ENCODE measurements at places on chromosomes 16 and 17.

DNA sequence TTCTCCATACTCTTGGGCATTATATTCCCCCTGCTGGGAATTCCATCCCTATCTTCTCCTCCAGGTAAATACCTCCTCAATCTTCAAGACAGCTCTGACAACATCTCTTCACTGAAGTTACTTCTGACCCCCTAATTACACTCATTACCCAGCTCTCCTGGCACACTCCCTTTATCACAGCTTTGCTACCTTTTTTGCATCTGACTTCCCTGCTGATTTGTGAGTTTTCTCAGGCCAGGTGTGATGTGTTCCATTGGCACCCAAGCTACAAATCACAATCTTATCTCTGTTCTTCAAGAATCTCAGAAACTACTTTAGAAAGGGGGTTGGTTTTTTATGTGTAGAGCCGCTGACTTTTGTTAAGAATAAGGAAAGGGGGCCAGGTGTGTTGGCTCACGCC is 14.0 kb downstream of the CLEC19A start:
- no peak for DNase-seq

DNA sequence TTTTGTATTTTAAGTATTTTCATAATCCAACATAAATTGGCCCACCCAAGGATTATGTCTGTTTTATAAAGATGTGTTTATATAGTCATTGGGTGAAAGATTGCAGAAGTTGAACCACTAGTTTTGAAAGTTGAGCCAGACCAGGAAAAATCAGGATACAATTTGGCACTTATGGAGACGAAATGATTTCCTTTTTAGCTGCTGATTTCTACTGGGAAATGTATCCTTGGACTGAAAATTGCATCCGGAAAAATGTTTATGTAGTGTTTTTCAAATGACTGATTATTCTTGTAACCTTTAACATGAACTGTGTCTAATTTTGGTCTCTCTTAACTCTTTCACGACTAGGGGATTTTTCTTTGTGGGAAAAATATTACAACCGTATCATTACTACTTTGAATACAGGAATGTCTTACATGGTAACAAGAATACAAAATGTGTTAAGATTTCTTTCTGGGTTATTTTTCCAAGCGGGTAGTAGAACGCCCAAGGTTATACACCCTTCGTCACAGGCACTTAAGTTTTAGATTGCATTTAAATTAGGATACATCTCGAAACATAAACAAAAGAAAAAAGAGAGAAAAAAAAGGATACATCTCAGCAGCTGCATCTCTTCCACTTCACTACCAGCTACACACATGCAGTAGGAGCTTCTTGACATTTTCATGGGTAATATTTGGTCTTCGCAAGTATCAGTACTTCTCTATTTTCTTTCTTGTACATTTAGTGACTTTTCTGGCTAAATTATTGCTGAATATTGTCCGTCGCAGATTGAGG is 273.0 kb upstream of the TBX2 start:
- no peak for DNase-seq

GRCh38 chr16:86383488-86384262 is 126.7 kb upstream of the FOXF1 start:
- DNase-seq, result no peak

DNA sequence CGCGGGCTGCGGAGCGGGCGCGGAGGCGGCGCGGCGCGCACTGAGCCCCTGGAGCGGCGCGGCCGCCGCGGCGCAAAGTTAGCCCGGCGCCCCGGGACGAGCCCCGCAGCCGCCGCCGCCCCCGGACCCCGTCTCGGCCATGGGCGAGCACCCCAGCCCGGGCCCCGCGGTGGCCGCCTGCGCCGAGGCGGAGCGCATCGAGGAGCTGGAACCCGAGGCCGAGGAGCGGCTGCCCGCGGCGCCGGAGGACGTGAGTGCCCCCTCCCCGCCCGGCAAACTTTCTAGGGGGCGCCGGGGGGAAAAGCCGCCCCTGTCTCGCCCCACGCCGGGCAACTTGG is 388 bp downstream of the RHBDL3 start:
- no peak for DNase-seq

GRCh38 chr16:87579691-87580090 is 22.6 kb upstream of the JPH3 start:
- no peak for DNase-seq

DNA sequence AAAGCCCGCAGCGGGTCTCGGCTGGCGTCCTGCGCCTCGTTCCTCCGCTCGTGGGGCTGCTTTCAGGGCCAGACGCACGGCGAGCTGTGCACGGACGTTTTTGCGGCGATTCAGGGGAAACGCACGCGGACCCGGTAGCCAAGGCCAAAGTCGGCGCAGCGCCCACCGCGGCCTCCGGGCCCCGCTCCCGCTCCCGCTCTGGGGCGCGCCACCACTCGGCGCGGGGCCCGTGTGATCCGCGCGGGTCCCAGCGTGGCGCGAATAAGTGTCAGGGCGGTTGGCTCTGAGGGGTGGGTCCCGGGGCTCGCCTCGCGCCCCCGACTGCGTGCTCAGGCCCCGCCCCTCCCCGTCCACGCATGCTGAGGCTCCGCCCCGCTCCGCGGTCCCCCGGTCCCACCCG is 694 bp upstream of the TBCD start:
- no peak for DNase-seq

GRCh38 chr16:66441586-66442375 is 14.7 kb downstream of the BEAN1 start:
- DNase-seq, result no peak

- DNase-seq, result no peak
Observed at GRCh38 chr17:66829883-66830282, 5.0 kb upstream of the CACNG5 start.

DNA sequence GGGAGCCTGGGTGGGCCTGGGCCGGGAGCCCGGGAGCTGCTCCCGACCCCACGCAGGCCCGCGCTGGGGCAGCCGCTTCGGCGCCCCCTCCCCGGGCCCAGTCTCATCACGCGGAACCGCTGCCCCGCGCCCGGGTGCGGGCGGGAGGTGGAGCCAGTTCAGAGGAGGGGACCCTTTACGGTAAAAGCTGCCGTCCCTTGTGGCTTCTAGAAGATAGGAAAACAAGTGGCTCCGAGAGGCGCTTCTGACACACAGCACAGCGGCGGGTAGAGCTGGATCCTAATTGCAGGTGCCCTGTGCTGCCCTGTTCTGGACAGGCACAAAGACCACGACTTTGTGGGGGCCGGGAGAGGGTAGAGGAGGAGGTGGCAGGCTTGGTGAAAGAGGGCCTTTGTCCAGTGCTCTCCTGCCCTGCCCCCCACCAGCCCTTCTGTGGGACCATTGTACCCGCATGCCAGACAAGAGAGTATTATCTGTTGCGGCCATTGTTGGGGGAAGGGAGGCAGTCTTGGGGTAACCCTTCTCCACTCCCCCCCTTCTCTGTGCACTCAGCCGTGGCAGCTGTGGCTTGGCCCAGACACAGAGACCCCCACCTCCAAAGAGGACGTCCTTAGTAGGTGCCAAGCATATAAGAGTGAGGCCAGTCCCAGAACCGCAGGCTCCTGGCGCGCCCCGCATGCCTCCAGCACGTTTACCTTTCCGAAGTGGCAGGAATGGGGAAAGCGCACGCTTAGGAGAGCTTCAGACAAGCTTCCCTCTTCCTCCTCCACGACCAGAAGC is 736 bp downstream of the CNP start:
- DNase-seq, result no peak

- no peak for DNase-seq
Observed at GRCh38 chr17:74305865-74306654, 20.0 kb upstream of the KIF19 start.

DNA sequence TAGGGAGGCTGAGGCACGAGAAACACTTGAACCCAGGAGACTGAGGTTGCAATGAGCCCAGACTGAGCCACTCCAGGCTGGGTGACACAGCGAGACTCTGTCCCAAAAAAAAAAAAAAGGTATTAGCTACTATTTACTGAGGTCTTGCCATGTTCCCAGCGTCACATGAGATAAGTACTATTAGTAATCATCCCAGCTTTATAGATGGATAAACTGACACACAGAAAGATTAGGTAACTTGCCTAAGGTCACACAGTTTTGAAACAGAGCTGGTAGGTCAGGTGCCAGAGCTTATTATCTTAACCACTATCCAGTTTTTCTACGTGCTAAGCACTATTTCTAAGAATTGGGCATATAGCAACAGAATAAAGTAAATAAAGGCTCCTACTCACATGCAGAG is 51.6 kb downstream of the TEX14 start:
- no peak for DNase-seq

GRCh38 chr17:20284022-20284421 is 183.3 kb downstream of the LGALS9B start:
- DNase-seq, result no peak

GRCh38 chr16:55655897-55656681 is at the start of gene SLC6A2:
Gene SLC6A2 (plus strand): TSS chr16:55655988. CDS start chr16:55656695, 707 bp downstream.
- DNase-seq, result peak; percentile 97

DNA sequence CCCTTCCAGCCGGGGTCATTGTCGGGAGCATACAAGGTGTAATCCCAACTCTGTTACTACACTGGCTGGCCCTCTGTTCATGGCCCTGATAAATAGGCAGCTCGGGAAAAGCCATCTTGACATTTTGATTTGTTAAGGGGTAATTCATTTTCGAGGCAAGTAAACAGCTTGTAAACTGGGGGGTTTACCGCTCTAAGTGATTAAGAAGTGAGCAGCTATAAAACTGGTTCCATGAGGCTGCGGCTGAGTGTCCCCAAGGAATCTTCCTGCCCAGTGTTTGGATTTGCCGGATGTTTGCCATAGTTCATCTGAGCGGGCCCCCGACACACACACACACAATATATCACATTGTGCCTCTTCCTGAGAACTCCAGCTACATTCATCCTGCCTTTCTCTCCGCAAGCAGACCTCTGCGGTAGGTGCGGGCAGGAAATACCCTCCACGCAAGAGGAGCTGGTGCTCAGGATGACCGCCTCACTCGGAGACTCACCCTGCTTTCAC is 92.2 kb downstream of the SOCS1 start:
- DNase-seq, result no peak

DNA sequence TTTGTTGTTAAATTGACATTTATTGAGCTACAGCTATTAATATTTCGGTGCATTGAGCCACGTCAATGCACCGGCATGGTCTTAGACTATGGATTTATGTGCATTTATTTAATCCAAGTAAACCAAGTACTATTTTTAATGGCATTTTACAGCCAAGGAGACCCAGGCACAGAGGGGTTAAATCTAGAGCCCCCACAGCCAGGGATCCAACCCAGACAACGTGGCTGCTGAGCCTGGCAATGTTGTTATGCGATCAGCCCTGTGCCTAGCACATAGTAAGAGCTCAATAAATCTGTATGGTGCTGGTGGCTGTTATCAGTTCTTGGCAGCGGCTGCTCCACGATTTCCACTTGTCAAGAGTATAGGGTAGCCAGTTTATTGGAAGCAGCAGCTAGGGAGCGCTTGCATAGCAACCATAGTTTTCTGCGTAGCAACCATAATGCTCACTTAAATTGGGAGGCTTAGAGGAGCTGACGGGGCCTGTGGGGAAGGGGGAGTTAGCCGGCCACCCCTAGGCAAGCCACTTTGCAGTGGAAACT is 541 bp upstream of the RBBP6 start:
- DNase-seq, result no peak

GRCh38 chr17:51422634-51423033 is 162.3 kb downstream of the UTP18 start:
- no peak for DNase-seq

DNA sequence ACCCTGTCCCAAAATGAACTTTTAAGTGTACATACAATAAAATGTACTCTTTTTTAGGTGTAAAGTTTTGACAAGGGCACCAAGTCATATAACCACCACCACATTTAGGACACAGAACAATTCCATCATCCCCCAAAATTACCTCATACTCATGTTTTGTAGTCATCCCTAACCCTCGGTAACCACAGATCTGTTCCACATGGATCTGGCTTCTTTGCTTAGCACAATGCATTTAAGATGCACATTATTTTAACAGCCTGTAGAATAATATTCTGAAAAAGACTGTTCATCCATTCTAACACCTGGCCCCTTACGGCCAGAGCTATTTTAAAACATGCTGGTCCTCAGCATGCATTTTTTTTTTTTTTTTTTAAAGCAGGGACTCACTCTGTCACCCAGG is 25.2 kb upstream of the CFAP20 start:
- no peak for DNase-seq

- DNase-seq, result no peak
Observed at GRCh38 chr16:86565181-86565631, 1.4 kb upstream of the FOXC2 start.

DNA sequence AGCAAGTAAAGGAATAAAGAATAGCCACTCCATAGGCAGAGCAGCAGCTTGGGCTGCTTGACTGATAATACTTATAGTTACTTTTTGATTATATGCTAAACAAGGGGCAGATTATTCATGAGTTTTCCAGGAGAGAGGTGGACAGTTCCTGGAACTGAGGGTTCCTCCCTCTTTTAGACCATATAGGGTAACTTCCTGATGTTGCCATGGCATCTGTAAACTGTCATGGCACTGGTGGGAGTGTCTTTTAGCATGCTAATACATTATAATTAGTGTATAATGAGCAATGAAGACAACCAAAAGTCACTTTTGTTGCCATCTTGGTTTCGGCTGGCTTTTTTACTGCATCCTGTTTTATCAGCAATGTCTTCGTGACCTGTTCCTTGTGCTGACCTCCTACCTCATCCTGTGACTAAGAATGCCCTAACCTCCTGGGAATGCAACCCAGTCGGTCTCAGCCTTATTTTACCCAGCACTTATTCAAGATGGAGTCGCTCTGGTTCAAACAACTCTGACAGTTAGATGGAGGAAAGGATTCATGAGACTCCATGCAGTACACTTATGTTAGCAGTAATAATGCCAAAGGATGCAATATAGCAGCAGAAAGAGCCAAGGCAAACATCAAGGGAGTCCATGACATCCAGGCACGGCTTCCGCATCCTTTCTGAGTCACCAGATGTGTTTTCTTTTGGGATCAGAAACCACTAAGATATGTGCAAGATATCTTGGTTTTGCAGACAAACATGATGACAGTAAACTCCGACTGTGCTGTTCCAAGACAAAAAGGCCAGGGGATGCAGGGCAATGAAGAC is 55.8 kb upstream of the B4GALNT2 start:
- no peak for DNase-seq

DNA sequence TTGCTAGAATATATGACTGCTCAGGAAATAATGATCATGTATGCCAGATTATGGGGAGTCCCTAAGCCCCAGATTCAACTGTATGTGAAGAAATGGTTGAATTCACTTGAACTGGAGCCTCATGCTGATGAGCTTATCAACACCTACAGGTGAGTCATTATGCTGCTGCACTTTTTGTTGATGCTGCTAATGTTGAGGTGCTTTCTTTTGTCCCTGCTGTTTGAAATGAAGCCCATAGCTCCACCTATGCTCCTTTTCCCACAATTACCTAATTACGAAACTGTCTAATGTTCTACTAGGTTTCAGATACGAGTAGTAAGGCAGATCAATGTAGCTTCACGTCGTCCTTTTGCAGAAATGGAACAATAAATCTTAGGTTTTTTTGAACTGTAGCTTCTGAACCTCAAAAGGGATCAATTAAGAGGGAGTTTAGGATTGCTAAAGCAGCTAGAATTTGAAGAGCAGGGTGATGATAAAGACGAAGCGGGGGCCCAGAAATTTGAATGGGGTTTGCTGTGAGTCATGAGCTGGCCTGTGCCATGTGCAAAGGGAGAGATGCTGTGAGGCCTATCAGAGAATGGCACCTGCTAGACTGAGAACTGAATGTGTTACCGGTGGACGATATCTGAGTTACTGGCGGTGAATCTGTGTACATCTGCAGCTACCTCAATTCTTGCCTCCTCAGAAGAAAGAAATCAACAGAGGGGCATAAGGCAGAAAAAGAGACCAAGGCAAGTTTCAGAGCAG is 6.1 kb upstream of the UQCRC2 start:
- DNase-seq, result no peak

All from BE2C (cell line).